Stimulated activated CD8-positive, alpha-beta memory T cell treated with anti-CD3 and anti-CD28 coated beads, Interleukin-4, amount 100 ng/mL, for 1 hour (primary cell): ENCODE measurements at places on chromosomes 4 and X.

DNA sequence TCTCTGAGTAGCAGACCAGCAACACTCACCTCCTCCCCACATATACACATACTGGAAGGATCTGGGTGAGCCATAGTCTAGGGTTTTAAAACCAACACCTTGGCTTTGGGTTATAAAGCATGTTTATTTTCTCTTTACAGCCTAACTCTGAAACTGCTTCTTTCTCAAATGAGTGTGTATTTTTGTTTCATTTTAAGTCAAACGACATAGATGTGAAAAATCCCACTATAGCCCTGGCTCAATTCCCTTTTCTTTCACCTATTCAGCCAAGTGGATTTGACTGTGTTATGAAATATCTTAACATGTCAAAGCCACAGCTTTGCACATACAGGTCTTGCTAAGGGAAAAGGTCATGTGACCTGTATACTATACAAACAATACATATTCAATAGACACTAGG is 13.8 kb downstream of the NEXMIF start:
- DNase-seq, result no peak

DNA sequence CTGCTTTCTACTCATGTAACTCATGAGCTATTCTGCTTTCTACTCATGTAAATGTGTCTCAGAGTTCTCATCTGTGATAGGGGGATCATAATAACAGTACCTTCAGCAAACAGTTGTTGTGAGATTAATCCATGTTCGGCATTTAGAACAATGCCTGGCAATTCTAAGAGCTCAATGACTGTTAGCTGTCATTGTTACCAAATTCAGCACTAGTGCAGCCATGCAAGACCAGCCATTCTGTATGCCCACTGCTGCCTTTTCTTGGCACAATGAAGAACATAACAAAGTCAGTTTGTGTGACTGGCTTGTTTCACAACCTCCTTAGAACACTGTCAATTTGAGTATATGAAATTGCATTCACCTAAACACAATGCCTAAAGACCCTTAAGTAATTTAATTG is 163.2 kb downstream of the ANK2 start:
- no peak for DNase-seq

DNA sequence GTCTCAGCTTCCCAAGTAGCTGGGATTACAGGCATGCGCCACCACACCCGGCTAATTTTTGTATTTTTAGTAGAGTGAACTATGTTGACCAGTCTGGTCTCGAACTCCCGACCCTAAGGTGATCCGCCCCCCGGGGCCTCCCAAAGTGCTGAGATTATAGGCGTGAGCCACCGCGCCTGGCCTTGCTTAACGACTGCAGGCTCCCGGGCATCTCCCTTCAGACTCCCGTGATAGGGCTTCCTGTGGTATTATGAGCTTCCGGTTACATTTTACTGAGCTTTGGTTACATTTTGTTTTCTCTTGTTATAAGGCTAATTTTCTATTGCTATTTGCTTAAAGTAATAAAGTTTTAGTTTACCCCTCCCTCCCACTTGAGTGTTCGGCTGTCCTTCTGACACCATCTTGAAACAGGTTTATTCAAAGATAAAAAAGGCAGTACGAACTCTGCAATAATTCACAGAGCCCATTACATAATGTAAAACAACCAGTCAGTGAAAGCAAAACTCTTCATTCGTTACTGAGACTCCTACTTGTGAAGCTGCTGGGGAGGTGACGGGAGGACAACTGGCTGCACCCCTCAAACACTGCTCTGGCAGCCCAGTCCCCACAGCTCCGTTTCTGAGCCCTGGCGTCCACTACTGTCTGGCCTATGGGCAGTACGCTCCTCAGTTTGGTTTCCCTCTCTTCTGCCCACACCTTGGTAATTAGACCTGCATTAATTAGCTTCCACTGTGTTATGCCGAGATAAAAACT is 795.7 kb upstream of the SLIT2 start:
- DNase-seq, result no peak

DNA sequence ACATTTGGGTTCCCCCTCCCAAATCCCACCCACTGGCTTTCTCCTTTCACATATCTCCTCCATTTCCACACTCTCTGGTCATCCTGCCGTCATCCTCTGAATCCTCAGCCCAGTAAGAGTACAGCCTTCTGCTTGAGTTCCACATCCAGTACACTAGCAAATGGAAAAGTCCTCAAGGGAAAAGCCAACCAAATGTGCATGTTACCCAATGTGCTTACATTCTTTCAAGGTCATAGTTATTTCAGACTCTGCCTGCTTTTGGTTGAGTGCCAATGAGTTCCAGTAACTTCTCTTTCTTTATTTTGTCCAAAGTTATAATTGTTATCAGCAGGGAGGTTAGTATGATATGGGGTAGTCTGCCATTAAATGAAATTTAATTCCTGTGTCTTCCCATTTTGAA is 78.1 kb downstream of the SRPX start:
- DNase-seq, result no peak

- no peak for DNase-seq
These were observed 21.2 kb upstream of the TRPC5OS start for GRCh38 chrX:111854556-111855490.

DNA sequence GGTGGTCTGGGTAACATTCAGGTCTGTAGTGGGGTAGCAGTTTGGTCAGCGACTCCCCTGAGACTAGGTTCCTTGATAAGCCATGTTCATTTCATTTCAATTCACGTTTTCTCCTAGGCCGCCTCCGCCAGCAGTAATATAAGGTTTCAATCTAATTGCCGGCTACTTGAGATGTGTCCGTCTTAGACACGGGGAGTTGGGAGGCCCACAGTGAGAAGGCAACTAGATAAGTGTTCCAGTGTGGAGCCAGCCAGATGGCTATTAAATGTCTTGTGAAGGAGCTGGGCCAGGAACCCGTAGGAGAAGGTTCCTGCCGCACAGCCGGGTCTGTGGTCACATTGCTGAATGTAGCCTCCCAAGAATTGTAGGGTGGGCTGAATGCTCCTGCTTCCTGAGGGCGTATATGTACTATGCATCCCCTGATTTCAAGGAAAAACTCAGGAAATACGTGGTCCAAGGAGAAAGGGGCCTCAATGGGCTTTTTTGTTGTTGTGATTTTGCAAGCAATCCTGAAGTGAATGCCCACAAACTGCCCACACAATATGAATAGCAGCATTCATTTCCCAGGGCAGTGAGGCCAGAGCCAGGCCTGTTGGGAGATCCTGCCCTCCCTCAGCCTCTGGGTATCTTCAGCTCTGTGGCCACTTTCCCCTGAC is 220.6 kb upstream of the RPL34 start:
- DNase-seq, result no peak

- no peak for DNase-seq
These were observed 25.9 kb downstream of the FRAS1 start for GRCh38 chr4:78083035-78083434.

- no peak for DNase-seq
These were observed 73.9 kb upstream of the C4orf50 start for GRCh38 chr4:6092131-6092530.

- no peak for DNase-seq
These were observed 876.0 kb downstream of the FSTL5 start for GRCh38 chr4:161287678-161288352.

DNA sequence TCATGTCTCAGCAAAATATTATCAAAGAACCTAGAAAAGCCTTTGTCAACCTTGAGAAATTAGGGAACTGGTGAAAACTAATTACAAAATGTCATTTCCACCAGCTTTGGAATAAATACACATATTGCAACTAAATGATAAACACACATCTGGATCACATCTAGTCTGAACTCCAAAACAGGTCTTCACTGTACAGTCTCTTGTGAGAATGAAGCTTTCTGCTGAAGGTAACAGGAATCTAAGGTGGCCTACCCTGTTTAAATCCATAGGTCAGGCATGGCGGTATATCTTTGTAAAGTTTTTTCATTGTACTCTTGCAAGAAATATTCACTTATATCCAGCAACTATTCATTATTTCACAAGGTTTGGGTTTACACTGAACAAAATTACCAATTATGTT is 1.7 kb downstream of the SH3D19 start:
- DNase-seq, result no peak

GRCh38 chr4:5683566-5683965 is 24.8 kb downstream of the EVC2 start:
- DNase-seq, result no peak

DNA sequence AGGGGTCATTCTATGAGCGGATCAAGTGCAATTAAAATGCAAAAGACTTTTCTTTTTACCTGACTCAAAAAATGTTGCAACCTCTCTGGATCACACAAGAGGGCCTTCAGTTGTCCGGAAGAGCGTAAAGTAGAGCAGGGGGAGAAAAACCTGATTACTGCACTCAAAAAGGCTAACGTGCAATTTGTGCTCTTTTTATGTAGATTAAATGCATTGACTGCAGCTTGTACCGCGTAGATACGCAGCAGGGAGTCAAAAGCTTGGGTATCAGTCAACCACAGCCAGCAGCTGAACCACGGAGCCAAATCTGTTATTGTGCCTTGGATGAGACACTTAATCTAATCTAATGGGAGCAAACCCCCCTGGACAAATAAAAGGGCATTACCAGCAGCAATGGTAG is 107.3 kb upstream of the RAI2 start:
- no peak for DNase-seq
